ENCODE measurements at places on chromosomes 12 and 14. TPM values are rescaled to one million over a fixed set of nuclear protein-coding genes. Genes with fewer than 3 reads are reported as not detected.

DNA sequence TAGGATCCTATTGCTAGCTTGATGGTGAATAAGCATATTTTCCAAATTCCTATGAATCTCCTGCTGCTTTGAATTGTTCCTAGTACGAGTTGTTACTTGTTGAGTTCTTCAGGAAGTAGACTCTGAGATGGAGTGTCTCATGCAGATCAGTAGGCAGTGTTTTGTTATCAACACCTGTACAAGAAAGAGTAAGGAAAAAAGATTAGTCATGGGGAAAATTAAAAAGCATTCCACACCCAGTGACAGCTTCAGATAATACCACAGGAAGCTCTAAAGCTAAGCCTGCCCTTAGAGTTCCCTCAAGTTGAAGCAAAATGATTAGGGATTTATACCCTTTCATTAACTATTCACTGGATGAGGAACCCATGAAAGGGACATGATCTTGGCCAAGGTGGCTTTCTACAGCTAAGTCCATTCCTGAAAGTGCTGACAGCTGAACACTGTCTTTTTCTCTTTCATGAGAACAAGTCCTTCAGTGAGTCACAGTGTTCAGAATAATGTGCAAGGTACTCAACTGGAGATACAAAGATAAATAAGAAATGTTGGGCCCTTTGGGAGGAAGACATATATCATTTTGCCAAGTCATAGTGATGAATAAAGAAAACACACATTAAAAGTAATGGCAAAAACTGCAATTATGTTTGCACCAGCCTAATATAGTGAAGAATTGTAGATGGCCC is 49.1 kb downstream of the CCER1 start:
- no peaks in the 10 kb centered on the region for H3K4me1 ChIP-seq
- H3K27ac ChIP-seq: no peak overlapping the region
- H3K27me3 ChIP-seq: no peaks in the 10 kb centered on the region

DNA sequence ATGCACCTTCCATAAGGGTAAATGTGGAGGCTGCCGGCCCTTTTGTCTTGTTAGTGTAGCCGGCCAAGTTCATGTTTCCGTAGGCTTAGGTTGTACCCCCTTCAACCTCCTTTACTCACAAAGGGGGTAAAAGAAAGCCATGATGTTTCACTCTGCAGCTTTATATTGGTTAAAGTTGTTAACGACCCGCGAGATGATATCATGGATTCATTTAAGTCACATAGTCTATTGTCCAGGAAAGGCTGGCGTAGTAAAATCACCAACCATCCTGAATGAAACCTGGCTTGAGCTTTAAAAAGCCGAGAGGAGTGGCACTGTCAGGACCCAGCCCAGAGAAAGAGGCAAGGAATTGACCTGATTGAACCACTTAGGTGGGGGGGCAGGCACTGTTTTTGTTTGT is 1.3 kb downstream of the UNG start:
- H3K4me1 ChIP-seq: peaks cover 26% of the 10 kb centered on the region
- no peak overlapping the region for H3K27ac ChIP-seq
- no peaks in the 10 kb centered on the region for H3K27me3 ChIP-seq

DNA sequence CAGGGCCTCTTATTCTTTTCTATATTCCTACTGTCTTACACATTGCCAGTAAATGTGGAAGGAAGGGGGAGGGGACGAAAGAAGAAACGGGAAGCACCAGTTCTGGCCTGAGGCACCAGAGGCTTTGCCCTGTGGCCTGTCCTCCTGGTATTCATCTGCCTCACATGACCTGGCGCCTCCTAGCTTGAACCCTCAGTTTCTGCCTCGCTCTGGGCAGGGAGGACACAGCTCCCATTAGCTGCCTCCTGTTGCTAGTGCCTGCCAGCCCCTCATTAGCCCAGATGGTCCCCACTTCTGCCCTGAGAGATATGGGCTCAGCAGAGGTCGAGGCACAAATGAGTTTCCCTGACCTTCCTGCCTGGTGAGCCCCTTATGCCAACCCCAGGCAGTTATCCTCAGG is 3.0 kb upstream of the PLEKHG6 start:
- peaks cover 39% of the 10 kb centered on the region for H3K27me3 ChIP-seq
- no peaks in the 10 kb centered on the region for H3K36me3 ChIP-seq
- DNase-seq: no peak
- H3K27ac ChIP-seq: no peak overlapping the region
- H3K4me1 ChIP-seq: peaks cover under 1% of the 10 kb centered on the region

- no peaks in the 10 kb centered on the region for H3K4me1 ChIP-seq
- H3K36me3 ChIP-seq: no peaks in the 10 kb centered on the region
- H3K27ac ChIP-seq: no peak overlapping the region
- H3K4me3 ChIP-seq: no peak overlapping the region
Measured at GRCh38 chr14:101217080-101217463, 313.6 kb upstream of the RTL1 start.

IFT43 gene
- total RNA-seq: 10.2 TPM
